Myocyte (in vitro differentiated cells): ENCODE measurements at places on chromosomes 13 and 19.

DNA sequence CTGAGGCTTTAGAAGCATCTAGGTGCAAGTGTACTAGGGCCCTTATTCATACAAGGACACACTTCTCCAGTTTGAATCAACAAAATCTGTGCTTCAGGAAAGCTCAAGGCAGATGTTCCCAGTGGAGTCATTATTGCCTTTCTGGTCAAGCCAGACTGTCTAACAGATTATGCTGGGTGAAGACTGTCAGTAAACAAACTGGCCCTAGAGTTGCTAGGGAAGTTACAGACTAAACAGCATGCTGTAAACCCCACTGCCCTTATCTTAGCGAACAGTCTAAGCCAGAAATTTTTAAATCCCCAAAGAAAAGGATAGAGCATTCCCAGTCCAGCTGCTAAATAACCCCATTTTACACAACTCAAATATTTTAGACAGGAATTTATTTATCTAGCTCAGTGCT is 1701.3 kb upstream of the PRR20A start:
- DNase-seq: no peak

GRCh38 chr13:53237696-53238095 is 209.1 kb downstream of the OLFM4 start:
- DNase-seq: no peak

DNA sequence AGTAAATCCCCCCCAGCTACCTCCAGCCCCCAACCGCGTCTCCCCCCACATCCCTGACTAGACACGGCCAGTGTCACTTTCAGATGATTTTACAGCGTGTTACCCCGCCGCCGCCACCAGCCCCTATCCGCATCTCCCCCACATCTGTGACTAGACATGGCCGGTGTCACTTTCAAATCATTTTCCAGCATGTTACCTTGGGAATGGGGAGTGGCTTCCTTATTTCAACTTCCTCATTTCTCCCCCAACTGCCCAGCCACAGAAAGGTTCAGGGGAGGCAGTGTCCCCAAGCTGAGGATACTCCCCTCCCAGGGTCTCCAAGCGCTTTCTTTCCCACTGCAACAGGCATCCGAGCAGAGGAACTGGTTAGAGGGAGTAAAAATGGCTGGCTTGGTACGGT is 18.4 kb downstream of the ADGRL1 start:
- DNase-seq: no peak

DNA sequence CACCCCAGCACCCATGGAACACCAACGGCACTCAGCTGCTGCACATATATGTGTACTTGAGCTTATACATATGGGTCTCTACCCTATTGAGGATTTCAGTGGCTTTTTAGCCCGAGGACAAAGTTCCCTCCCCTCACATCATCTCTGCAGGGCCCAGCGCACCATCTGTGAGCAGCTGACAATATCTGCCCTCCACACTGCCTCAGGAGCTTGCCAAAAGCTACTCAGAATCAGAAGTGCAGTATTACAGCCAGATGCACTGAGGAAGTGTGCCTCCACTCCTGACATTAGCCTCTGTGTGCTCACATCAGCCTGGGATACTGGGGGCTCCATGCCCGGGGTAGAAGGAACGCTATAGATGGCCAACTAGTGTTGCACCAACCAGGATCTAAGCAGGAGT is 903.9 kb downstream of the UQCRFS1 start:
- no peak for DNase-seq

- no peak for DNase-seq
These were observed 8.9 kb upstream of the MAB21L1 start for GRCh38 chr13:35485424-35485823.

DNA sequence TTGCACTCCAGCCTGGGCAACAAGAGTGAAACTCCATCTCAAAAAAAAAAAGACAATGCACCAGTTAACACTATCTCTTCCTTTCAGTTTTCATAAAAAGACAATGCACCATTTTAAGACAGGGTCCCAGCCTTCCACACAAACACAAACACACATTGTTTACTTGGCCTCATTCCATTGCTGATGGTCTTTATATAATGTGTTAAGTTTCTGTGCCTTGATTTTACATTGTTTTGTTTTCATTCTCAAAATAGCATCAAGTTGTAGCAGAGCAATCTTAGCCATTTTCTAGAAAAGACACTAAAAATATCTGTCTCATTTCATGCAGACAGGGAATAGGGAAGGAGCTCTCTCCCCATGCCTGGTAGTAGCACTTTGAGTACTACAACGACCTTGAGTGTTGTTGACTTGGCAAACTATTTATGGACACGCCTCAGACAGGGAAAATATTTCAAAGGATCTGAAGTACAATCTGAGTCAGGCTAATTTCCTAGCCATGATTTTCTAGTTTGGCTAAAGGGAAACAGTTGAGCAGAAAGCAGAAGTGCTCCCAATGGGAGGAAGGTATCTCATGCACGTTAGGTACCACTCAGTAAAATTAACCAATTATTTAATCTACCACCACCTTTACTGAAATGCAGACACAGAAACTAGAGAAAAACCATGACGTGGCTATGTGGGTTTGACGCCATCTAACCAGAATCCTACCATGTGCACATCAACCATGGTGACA is 120.6 kb downstream of the ABCC4 start:
- DNase-seq: peak; percentile 35

GRCh38 chr13:85985797-85986196 is 186.6 kb upstream of the SLITRK6 start:
- DNase-seq: no peak

- no peak for DNase-seq
These were observed 3.6 kb upstream of the ADGRE3 start for GRCh38 chr19:14678199-14678598.

DNA sequence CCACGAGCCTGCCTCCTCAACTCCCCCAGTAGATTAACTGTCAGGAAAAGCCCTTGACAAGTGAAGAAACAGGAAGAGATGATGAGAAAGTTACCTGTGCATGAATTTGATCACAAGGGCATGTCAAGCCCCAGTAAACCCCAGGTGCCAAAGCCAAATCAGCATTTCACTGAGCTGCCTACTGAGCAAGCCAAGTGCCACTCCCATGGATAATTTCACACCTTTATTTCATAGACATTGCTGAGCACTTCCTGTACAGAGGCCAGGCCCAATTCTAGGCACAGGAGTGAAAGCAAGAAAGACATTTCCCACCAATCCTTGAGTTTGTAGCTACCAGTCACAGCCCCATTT is 2.4 kb downstream of the GADD45GIP1 start:
- DNase-seq: no peak

DNA sequence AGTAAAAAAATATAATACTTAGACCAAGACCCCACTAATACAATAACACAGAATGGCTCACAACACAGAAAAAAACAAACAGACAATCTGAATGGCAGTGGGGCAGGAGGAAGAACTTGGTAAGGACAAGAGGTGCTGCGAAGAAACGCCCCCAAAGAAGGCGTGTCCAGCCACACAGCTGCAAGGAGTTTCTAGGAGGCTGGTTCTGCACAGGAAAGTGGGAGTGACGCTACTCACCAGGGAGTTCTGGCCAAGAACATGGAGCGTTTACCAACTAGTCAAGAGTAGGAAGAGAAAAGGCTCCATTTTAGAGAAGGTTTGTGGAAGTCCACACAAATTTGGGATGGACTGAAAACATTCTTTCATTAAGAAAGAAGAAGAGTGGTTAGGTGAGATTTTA is 95.3 kb upstream of the SLC15A1 start:
- DNase-seq: peak; percentile 62

DNA sequence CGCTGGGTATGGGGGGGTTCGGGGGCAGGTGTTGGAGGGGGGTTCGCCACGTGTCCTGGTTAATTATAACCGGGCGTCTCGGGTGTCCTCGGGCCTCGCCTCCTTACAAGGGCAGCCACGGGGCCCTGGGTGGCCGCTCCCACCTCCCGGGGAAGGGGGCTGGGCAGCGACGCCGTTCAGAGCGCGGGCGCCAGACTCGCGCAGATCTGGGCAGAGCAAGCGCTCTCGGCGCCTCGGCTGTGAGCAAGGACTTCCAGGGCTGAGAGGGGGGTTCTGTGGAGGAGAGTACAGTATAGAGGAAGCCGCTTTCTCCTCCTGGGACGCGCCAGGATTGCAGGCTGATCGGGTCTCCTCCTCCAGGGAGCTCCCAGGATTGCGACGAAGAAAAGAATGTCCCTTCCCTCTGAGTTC is 1.0 kb upstream of the CKM start:
- peak; percentile 95 for DNase-seq

DNA sequence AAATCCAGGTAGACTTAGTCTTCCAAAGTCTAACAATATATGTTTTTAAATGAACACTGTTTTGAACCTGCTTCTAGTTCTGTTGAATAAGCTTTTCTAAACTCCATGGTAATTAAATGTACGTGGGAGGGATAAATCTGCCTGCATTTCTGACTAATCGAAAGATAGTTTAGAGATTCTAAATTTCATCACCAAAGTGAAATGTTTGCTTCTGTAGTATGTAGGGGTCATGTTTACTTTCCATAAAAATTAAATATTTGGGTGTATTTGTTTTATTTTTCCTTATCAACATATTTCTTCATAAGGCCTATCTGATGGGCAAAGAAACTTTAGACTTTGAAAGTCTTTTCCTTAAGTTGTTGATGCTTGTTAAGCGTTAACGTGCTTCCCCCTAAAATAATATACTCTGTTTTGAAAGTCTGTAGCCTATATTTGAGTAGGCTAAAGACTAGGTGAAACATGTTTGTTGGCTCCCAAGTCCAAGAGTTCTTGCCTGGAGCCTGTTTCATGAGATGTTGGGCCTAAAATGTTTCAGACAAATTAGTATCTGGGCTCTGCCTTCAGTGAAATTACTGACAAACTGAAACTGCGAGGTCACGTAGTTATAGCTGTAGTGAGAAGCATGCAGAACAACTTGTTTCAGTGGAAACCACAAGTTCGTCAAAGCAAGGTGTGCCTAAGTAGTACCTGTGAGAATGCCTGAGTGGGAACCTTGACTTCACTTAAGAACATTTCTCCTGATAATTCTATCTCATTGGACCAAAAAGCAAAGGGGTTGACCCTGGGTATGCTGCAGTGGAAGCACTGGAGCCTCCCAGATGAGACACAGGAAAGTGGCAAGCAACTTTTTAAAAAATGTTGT is 126.2 kb downstream of the LMO7 start:
- DNase-seq: peak; percentile 51

- DNase-seq: peak; percentile 85
These were observed 5.0 kb downstream of the TLE5 start for GRCh38 chr19:3057275-3057714.

GRCh38 chr13:100045355-100045754 is 43.5 kb upstream of the PCCA start:
- no peak for DNase-seq

DNA sequence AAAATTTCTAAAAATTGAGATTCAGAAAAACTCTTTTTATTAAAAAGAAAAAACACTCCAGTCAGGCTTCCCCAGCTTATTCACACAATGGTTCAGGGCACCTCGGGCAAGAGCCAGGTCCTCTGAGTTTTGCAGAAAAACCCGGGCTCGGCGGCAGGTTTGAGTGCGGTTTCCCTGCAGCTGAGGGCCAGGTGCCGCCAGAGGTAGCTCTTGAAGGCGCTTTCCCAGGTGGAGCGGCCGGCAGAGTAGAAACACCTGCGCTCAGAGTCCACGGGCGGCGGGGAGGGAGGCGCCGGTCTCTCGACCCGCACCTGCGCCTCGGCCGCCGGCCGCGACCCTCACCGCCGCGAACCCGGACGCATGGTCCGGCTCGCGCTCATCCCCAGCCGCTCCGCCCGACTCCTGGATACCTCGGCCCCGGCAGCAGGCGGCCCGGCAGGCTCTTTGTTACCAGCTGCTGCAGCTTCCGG is 444 bp downstream of the PROSER1 start:
- DNase-seq: no peak

GRCh38 chr19:18494267-18494607 is 27.6 kb downstream of the ELL start:
- no peak for DNase-seq

DNA sequence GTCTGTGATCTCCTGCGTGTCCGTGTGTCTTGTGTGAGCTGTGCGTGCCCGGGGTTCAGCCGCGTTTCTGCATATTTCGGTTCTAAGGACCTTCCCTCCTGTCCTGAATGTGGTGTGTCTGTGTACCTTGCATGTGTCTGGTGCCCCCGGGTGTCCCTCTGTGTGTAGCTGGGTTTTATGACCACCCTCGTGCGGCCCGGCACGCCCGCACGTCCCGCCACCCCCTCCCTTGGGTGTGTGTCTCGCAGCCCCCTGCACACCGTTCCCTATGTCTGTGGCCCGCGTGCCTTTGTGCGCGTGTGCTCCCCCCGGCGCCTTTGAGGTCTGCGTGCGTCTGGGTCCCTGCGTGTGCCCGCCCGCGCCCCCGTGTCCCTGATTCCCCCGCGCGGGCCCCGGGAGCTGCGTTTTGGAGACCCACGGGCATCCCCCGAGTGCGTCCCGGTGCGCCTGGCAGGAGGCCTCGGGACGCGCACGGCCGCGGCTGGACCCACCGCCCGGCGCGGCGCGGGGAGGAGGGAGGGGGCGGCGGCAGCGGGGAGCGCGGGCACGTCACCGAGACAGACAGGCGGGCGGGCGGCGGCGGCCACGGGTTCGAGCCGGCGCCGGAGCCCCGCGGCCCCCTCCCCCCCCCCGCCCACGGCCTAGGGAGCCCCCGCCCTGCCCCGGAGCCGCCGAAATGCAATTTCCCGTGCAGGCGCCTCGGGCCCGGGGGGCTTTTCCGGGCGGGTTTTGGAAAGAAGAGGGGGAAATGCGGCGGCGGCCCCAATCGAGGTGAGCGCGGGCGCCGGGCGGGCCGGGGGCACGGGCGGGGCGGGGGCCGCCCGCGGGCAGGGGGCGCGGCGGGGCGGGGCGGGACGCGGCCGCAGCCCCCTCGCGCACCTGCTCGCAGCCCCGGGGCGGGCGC is 12.0 kb upstream of the NANOS3 start:
- DNase-seq: no peak

GRCh38 chr19:33465371-33465770 is 56.2 kb downstream of the PEPD start:
- DNase-seq: no peak

DNA sequence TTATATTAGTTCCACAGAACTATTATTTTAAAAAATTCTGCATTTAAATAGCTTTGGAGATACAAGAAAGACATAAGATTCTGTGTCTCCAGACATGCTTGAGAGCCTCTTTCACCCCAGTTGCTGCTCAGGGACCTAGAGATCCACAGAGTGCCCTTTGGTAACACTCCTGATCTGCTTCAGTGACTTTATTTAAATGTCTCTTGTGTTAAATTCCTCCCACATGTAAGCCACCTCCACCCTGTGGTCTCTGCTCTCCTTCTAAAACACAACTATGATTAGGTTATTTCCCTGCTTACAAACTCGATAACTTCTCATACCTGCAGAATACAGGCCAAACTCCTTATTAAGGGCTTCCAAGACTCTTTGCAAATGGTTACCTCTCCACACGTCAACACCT is 141.0 kb downstream of the RFC3 start:
- DNase-seq: no peak

- DNase-seq: peak; percentile 14
These were observed 977.0 kb upstream of the SLC10A2 start for GRCh38 chr13:104043184-104043583.
